ENCODE measurements at places on chromosomes 7 and 10.

DNA sequence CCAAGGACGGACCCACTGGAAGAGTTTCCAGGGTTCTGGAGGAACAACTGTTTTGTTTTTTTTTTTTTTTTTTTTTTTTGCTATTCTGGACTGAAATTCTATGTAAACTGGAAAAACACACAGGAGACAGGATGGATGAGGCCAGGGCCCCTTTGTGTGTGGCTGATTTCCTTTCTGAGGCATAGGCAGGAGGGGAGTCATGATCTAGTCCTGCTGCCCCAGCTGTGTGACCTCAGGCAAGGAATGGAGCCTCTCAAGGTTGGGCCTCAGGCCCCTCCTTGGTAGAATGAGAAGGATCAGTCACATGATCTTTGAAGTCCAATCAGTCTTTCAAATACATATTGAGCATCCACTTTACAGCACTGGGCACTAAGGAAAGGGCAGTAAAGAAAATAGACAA, 87.6 kb downstream of the SH3PXD2A start:
- DNase-seq = no peak

- DNase-seq = no peak
These were observed 6.9 kb downstream of the LRMDA start for GRCh38 chr10:75438275-75438674.

DNA sequence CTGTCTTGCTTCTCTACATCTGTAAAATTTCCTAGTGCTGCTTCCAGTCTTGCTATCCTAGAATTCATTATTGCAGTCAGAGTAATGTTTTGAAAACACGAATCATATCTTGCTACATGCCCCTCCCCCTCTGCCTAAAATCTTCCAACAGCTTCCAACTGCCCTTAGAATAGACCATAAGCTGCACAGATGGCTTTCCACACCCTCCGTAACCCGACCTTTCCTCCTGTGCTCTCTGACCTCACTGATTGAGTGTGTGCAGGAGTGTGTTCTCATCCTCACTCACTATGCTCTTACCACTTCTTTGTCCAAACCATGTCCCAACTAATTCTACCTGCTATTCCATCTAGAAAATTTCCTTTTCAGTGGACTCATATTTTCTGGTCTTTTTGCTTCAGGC, 121.2 kb upstream of the ANKRD1 start:
- no peak for DNase-seq

DNA sequence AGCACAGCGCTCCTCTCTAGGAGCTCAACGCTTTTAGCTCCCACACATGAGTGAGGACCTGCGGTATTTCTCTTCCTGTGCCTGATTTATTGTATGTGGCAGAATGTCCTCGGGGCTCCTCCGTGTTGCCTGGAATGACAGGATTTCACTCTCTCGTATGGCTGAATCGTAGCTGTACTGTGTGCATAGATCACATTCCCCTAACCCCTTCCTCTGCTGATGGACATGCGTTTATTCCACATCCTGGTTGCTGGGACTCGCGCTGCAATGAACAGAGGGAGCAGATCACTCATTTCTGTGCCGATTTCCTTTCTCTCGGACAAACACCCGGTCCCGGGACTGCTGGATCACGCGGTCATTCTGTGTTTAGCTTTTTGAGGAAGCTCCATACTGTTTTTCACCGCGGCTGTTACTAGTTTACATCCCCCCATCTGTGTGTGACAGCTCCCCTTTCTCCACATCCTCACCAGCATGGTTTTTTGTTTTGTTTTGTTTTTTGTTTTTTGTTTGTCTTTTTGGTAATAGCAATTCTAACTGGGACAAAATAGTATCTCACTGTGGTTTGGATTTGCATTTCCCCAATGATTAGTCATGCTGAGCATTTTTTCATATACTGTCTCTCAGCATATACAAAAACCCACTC, 76.3 kb downstream of the FOXL3 start:
- DNase-seq = no peak

DNA sequence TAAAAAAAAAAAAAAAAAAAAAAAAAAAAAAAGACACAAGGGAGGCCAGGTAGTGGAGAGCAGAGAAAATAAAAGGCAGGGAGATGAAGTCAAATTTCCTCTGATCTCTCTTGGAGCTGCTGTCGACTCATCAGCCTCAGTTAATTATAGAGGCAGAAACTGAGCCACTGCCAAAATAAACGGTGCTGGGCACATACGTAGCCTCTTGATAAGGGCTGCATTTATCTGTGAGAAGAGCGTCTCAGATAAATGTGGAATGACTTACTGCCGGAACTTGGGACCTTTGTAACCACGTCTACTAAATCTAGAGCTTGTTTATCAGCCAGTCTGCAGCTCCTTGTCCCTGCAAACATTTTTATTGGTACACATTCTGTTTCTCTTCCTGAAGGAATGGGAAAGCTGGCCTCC, 162.3 kb downstream of the BAMBI start:
- no peak for DNase-seq

- DNase-seq = no peak
These were observed 46.3 kb upstream of the SDK1 start for GRCh38 chr7:3254718-3255117.

GRCh38 chr10:76185471-76186301, 754.3 kb downstream of the LRMDA start:
- no peak for DNase-seq

GRCh38 chr10:110067960-110068770, 60.4 kb downstream of the ADD3 start:
- DNase-seq = no peak

DNA sequence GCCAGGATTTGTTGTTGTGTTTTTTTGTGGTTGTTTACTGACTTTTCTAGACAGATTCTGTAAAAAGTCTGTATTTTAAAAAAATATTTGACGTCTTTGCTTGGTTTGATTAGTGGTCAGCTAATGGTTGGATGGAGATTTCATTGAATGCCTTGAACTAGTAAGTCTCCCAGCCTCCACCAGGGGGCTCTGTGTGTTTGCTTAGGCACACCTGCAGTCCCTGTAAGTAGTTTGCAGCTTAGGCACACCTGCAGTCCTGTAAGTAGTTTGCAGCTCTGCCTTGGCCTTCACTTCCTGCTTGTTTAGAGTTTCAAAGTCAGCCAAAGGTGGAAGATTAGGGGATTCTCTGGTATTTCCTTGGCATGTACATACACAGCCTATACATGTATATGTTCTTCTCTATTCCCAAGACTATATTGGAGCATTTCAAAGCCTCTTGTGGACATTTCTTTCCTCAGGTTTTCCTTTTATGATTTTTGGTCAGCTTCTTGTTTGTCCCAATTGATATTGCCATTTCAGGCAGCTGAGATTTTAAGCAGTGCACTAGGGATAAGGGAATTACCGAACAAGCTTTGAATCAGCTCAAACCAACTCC, 101.6 kb downstream of the CCSER2 start:
- peak; percentile 31 for DNase-seq

DNA sequence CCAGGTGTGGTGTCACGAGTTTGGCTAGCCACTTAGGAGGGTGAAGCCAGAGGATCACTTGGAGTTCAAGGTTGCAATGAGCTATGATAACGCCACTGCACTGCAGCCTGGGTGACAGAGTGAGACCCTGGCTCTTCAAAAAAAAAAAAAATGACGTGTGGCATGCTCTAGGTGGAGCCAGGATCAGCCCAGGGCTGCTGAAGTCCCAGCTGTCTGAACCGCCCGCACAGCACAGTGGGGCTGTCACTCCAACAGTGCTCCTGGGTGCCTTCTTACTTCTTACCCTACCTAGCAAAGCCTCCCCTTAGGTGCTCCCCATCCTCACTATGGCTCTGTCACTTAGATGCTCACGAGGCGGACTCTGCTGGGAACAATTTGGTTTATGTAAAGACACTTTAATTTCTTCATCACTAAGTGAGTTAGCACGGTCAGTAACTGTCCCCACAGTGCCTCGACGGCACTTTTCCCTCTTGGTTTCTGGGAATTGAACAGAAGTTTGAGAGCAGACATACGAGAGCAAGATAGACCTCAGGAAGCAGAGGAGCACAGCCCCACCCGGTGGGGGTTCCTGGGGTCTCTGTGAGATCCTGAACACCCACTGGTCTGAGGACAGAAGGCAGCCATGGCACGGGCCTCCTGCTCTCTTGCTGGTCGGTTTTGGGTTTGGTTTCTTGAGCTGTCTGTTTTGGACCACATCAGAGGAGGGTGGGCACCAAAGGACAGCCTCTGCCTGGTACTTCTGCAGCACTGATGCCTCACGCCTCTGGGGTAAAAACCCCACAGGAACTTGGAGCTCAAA, 66.2 kb upstream of the BTBD16 start:
- DNase-seq = no peak

DNA sequence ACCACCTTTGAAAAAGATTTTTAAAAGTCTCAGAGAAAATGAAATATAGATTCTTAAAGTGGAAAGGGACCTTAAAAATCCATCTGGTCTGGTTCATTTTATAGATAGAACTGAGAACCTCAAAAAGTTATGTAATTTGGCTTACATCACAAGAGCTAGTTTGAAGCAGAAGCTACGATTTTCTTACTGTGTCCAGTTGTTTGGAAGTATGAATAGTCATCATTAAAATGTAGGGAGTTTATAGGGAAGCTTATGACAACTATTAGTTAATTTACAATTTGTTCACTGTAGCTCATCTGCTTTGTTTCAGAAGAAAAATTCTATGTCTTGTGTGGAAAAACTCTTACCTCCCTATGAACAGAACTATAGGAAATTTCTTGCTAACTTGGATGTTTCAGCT, 26.9 kb downstream of the ZEB1 start:
- no peak for DNase-seq

GRCh38 chr10:70459061-70459773, 17.7 kb upstream of the NODAL start:
- no peak for DNase-seq

DNA sequence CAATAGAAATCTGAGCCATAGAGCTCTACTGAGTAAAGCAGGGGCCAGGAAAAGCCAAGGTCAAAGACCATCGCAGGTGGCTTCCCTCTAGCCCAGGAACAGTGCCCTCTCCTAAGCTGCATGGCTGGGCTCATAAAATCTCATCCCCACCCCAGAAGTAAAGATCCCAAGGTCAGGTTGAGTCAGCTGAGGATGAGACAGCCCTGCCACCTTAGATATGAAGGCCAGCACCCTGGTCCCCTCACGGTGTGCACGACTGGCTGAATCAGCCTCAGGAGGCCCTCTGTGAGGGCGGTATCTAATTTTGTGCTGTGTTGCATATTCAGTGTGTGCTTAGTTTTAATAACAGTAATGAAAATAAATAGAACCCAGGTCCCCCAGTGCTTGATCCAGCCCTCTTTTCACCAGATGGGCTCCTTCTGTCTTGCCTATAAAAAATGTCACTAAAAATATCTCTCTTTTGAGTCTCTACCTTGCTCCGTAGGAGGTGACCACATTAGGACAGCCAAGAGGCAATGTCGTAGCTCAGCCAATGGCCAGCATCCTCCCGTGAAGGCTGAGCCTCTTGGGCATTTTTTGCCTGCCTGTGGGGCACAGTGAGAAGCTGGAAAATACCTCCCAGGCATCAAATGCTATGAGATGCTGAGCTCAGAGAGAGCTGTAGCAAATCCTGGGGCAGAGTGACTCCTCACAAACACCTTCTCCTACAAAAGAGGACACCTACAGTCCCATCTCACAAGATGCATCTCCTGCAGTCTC, 424.0 kb downstream of the PLXNA4 start:
- no peak for DNase-seq

DNA sequence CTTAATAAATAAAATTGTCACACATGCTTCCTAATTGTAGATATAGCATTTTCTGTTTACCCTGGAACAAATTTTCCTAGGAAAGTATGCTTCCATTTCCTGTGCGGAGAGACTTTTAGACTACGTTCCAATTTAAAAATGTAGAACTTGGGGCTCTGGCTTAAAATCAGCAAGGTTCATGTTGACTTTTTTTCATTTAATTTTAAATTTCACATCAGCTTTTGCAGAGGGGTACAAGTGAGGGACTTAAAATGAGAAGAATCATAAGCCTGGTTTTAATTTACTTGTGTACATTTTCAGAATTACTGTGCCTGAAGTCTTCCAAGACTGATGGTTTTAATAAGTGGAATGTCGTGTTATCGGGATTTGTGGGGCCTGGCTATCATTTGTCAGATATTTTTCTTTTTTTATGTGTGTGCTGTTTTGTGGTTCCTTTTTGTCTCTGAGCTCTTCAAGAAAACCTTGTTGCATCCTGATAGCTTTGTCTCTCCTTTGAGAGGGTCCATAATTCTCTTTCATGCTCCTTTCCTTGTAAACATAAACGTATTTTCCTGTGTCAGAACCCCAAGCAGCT, 8.8 kb upstream of the ATRNL1 start:
- DNase-seq = no peak

DNA sequence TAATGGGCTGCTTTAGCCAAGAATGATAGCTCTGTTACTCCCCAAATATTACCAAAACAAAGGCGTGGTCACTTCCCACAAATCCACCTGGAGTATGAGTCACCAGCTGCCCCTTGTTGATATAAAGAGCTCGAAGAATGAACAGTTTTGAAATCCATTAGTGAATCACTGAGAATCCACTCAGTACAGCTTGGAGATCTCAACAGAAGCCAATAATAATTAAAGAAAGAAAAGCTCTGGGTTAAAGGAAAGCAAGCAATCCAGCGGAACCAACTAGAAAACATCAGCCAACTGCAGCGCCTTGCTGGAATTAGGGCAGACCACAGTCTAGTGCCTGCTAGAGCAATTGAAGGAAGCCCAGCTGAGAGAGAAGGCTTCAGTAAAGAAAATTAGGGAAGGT, 576.0 kb upstream of the C7orf33 start:
- no peak for DNase-seq

GRCh38 chr10:24496906-24497305, 226.8 kb downstream of the ARHGAP21 start:
- no peak for DNase-seq

- DNase-seq = no peak
These were observed 394.7 kb downstream of the AUTS2 start for GRCh38 chr7:69992938-69993337.

DNA sequence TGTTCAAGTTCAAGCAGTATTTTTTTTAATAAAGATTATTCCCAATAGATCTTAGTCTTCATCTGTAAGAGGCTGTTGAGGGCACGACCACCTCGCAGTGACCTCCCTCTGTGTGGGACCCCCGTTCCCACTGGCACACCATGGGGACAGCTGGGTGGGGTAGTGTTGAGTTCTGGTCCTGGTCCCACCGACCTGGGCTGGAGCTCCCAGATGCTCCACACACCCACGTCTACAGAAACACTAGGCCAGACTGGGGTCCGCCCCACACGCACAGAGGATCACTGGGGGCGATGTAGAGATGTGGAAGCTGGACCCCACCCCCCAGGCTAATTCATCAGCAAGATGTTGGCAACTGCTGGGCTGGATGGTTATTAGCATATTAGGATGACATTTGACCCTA, 623.6 kb downstream of the PTPRN2 start:
- no peak for DNase-seq

DNA sequence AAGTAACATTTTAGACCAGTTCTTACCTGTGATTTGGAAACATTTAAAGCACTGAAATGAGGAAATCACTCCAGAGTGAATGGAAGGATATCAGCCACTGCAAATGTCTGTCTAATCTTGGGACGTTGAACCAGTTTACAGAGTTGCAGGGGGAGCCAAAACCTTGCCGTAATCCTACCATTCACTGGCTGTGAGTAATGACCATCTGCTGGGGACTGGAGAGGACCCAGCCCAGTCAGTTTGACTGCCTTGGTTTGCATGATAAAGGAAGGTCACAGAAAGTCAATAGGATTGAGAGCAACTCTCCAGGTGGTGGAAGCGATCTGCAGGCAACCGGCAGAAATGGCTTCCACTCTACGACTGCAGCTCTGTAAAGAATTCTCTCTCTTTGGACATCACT, 167.2 kb downstream of the AKR1D1 start:
- no peak for DNase-seq

GRCh38 chr7:118794419-118794818, 569.9 kb downstream of the ANKRD7 start:
- DNase-seq = no peak
